ENCODE measurements at places on chromosomes 7 and 10.
A peak's percentile ranks its signal among the peaks of the same experiment; 100 is the strongest.

DNA sequence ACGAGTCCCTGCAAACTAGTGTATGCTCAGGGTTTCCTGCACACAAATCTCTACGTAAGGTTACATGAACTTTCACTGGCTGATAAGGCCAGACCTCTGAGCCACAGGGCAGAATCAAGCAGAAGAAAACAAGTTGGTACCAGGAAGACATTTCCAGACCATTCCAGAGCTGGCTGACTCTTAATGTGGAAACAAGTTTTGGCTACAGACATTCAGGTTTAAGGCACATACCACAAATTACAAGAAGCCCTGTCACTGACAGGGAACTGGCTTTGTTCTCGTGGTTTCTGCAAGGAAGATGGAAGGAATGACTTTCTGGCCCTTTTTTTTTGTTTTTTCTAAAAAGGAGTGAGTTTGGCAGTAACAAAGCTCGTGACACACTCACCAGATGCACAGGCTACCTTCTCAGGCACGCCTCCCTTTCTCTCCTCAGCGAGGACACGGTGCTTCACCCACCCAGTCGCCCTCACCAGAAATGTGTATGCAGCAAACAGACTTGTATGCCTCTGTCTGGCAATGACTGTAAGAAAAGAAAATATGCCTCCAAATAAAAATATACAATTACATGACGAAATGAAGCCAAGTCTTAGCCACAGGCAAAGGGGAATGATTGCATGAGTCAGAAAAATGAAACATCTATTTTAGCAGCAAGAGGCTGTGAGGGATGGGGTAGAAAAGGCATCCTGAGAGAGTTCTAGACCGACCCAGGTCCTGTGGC lies 22.6 kb downstream of the PLAC9 start:
- peak; percentile 79 for DNase-seq

GRCh38 chr10:84178160-84178609 lies 4.6 kb downstream of the GPR15LG start:
- no peak for DNase-seq

- DNase-seq: no peak
Observed at GRCh38 chr10:12825260-12825849, 176.2 kb downstream of the CCDC3 start.

DNA sequence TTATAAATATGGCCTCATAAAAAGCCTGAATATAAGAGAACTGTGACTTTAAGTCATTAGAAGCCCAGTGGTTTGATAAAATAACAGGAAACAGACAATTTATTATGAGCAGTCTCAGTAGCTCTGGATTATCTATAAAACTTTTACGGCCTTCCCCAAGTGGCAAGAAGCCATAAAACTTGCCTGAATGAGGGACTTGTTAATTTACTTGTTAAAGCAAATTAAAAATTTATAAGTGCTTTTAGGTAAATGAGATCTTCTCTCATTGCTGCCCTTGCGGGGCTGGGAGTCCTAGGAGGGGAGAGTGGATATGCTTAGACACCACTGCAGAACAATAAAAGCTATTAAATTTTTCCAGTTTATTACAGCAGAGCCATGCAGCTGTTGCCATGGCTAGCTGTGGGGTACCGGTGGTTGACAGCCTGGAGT lies 499.9 kb downstream of the AUTS2 start:
- DNase-seq: no peak

DNA sequence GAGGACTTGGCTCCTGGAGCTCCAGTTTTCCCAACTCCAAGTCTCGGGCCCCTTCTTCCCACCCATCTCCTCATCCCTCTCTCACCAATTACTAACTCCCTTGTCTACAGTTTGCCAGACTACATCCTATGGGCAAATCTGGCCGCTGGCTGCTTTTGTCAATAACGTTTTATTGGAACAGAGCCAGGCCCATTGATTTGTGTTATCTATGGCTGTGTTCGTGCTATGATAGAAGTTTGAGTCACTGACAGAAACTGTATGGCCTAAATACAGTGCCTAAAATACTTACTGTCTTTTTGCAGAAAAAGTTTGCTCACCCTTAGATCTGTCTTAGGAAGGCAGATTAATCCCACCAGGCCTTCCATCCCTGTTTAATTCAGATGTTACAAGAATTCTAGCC lies 71.3 kb downstream of the PIP4K2A start:
- DNase-seq: no peak

DNA sequence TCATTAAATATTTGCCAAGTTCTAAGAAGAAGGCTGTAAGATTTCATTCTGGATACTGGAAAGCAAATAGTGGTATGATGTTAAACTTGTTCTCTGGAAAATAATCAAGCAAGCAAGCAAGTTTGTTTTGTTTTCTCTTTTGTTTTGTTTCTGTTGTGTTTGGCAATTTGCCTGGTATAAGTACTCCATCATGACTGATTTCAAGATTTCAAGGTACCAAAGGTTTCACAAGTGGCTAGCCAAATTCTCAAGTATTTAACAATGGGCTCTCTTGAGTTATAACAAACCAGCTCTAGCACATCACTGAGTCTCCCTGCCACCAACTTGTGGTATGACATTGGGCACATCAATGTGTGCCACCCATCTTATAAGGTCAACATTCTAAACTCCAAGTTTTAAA lies 151.7 kb upstream of the IGFBP3 start:
- DNase-seq: peak; percentile 18

GRCh38 chr10:116627386-116627933 lies 6.7 kb downstream of the PNLIPRP2 start:
- no peak for DNase-seq

GRCh38 chr7:119010635-119011034 lies 786.1 kb downstream of the ANKRD7 start:
- no peak for DNase-seq

GRCh38 chr10:124210263-124210662 lies 116.9 kb upstream of the CHST15 start:
- no peak for DNase-seq

GRCh38 chr10:103751667-103752290 lies 103.6 kb downstream of the SH3PXD2A start:
- no peak for DNase-seq

- DNase-seq: no peak
Observed at GRCh38 chr7:149046416-149046815, 18.1 kb upstream of the PDIA4 start.

- no peak for DNase-seq
Observed at GRCh38 chr7:150476819-150477631, 26.6 kb downstream of the GIMAP8 start.

- peak; percentile 65 for DNase-seq
Observed at GRCh38 chr10:112446855-112447619, at the start of the genes VTI1A and ZDHHC6. VTI1A (plus strand) TSS chr10:112447215; CDS start chr10:112447374, 159 bp downstream. ZDHHC6 (minus strand) TSS chr10:112446914; CDS start chr10:112445436, 1,478 bp downstream.

Data from fibroblast of the conjunctiva (primary cell).